ENCODE measurements at places on chromosomes 2 and 18.

GRCh38 chr2:134078354-134078753 is 175.5 kb upstream of the MGAT5 start:
- DNase-seq: no peak

- DNase-seq: no peak
These were observed 238.4 kb downstream of the PID1 start for GRCh38 chr2:229032608-229033234.

DNA sequence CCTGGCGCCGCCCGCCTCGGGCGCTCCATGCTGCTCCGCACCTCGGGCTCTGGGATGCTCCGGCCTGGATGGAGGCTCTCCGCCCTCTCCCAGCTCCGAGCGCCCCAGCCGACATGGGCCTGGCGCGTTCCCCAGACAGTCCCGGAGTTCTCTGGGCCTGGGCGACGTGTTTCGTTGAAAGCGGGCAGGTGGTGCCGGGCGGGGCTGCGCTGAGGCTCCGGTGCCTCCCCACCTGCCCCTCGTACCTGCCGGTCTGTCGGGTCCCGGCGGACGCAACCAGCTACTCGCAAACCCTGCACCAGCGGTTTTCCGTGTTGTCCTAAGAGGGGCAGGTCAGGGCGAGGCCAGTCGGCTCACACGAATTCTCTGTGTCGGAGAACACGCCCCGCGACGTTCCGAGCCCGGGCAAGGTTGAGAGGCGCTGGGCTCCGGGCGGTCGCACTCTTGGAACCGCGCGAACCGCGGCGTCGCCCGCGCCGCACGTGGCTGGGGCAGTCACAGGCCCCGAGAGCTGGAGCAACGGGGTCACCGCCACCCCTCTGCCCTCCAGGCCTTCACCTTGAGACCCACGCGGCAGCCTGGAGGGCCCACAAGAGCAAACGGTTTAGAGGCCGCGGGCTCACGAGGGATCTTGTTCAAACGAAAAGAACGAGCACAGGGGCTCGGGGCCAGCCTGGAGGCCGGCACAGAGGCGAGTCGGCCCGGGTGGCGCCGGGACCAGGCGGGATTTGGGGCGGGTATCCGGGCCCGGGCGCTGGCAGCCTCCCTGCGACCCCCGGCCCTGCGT is 4.2 kb upstream of the SIX2 start:
- DNase-seq: no peak

- no peak for DNase-seq
These were observed 3.1 kb upstream of the ARID5A start for GRCh38 chr2:96533292-96534073.

- no peak for DNase-seq
These were observed 11.9 kb upstream of the SLC40A1 start for GRCh38 chr2:189592353-189592984.

- no peak for DNase-seq
These were observed 159.6 kb upstream of the LMAN1 start for GRCh38 chr18:59518705-59519104.

- no peak for DNase-seq
These were observed 548.8 kb downstream of the PARD3B start for GRCh38 chr2:205094031-205094430.

- no peak for DNase-seq
These were observed 141.8 kb upstream of the CTNNA2 start for GRCh38 chr2:79370976-79371538.

- no peak for DNase-seq
These were observed 4.2 kb downstream of the CHCHD5 start for GRCh38 chr2:112588611-112589045.

- DNase-seq: no peak
These were observed 166.4 kb downstream of the GALNT1 start for GRCh38 chr18:35747894-35748472.

DNA sequence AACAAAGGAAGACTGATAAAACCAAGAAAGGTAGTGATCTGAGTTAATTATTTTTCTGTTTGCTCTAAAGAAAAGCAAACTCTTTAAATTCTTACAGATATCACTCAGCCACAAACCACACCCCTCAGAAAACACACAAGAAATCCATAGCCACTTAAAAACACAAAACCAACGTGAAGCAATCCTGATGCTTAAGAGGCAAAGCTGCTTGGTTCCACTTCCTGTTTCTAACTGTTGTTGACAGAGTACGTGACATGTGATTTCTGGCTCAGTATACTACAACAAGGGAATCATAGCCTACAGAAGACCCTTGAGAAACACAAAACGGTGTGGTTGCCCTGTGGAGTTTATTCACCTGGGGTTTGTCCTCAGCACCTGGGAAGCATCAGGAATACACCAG is 240.9 kb upstream of the APCDD1 start:
- no peak for DNase-seq

DNA sequence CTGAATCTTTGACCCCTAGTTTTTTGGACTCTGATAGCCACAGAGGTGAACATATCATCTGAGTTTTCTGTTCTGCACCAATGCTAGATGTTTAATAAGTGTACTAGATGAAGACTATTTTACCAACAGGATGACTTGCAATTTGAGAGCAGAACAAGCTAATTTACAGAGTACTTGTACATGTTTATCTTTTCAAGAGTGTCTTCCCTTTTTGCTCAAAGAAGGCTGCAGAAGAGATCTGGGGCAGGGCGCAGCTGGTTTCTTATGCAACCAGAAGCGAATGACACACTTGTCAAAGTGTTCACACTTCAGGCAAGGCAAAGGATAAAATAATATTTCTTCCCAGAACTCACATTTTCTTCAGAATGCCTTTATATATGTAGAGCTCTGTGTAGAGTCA is 86.0 kb downstream of the VWA3B start:
- DNase-seq: no peak

GRCh38 chr2:12167525-12168317 is 421.3 kb downstream of the LPIN1 start:
- no peak for DNase-seq

- DNase-seq: no peak
These were observed 257.5 kb upstream of the REG3G start for GRCh38 chr2:78768016-78768415.

DNA sequence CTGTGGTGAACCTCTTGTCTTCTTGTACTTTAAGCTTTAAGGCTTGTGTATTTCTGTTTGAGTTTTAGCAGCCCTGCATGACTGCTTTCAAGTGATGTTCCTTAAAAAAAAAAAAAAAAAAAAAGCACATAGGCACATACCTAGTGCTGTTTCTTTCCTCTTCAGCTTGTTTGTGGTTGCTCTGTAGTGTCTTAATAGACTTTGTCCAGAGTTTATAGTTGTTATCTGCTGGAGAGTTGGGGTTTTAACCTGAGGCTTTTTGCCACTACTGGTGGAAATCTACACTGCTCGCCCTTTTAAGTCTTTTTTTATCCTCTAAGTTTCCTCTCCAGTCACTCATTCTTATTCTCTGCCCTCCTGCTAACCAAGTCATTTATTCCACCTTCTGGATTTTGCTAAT is 34.5 kb downstream of the AGFG1 start:
- DNase-seq: no peak

GRCh38 chr2:144430722-144431391 is 89.1 kb downstream of the ZEB2 start:
- DNase-seq: no peak

- DNase-seq: no peak
These were observed 173.1 kb upstream of the STON1 start for GRCh38 chr2:48356701-48357325.

DNA sequence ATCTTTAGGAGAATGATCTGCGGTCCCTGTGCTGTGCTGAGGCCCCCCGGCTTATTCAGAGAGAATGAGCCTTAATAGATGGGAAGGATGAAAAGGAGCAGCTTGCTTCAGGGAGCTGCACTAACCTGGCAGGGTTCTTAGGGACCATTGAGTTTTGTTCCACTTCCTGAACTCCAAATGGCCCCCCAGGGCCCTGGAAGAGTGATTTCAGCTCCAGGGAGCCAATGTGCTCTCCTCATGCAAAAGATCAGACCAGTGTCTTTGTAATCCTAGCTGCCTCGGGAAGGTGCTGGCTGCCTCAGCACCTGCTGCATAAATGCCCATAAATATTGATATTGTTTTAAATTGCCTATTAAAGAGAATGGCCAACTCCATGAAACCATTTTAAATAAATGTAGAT is 210.2 kb downstream of the NCK2 start:
- DNase-seq: no peak

DNA sequence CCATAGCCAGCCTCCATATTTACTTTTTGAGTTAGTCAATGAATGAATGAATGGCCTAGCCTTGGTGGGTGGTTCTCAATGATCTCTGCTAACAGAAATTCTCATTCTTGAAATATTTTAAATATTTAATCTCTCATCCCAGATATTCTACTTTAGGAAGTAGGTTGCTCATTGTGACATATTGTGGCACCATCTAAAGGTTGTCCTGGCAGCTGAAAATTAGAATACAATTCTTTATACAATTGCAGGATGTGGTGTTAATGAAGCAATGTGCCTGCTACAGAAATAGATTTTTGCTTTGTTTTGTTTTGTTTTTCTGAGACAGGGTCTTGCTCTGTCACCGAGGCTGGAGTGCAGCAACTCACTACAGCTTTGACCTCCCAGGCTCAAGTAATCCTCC is 35.8 kb downstream of the SCG2 start:
- no peak for DNase-seq

- DNase-seq: no peak
These were observed 89.5 kb downstream of the GORASP2 start for GRCh38 chr2:171018522-171018921.

GRCh38 chr2:10238396-10238795 is 64.3 kb upstream of the HPCAL1 start:
- no peak for DNase-seq

All from stimulated activated CD4-positive, alpha-beta T cell treated with anti-CD3 and anti-CD28 coated beads, Interleukin-4, amount 100 ng/mL, for 48 hours (primary cell).